ENCODE measurements at places on chromosomes 12 and 14.

- no peak for DNase-seq
Observed at GRCh38 chr12:90978117-90978770, 23.3 kb upstream of the CCER1 start.

DNA sequence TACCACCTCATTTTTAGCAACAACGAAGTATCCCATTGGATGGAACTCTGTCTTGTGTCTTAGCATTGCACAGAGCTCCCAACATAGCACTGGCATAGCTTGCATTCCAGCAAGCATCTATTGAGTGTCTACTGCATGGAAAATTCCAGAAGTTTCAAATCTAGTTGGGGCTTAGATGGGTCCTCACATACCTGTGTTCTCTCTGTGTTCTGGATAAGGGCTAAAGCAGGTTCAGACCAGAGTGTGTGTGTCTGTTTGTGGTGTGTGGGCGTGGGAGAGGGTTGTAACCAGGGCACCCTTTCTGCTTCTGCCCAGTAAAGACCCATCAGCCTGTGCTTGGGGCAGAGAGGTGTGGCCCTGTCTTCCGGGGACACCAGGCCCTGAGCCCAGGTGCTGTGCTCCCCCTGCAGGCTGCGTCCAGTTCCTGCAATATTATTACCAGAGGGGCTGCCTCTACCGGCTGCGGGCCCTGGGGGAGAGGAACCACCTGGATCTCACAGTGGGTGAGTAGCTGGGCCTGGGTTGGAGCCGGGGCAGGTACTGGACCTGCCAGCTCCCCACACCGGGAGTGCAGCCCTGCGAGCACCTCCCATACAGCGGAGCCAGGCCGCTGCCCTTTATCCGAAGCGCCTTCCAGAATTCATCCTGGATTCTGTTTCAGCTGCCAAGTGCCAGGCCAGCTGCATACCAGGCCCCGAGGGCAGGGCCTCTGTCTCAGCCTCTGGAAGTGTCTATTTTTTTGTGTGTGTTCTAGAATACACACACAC lies 20.3 kb downstream of the RHOF start:
- DNase-seq = peak; percentile 76

DNA sequence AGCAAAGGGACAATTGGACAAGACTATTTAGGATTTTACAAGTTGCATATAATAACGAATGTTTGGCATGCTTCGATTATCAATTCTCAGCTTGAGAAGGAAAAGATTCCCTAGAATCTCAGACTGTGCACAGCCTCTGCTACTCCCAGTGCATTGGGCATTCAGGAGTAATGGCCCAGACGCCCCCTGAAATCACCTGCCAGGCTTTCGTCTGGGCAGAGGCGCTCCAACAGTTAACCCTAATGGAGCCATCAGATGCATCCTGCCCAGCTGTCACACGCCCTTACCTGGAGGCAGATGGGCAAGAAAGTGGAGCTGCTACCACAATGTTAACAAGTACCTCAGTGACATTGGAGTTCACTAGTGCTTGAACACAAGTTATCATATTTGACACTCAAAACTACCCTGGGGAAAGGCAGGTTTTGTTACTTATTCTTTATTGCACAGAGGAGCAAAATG lies 927 bp upstream of the LRP6 start:
- peak; percentile 25 for DNase-seq

- no peak for DNase-seq
Observed at GRCh38 chr12:78194448-78194847, 363.8 kb downstream of the NAV3 start.

GRCh38 chr14:65131301-65131701 lies 29.0 kb upstream of the MAX start:
- peak; percentile 64 for DNase-seq

DNA sequence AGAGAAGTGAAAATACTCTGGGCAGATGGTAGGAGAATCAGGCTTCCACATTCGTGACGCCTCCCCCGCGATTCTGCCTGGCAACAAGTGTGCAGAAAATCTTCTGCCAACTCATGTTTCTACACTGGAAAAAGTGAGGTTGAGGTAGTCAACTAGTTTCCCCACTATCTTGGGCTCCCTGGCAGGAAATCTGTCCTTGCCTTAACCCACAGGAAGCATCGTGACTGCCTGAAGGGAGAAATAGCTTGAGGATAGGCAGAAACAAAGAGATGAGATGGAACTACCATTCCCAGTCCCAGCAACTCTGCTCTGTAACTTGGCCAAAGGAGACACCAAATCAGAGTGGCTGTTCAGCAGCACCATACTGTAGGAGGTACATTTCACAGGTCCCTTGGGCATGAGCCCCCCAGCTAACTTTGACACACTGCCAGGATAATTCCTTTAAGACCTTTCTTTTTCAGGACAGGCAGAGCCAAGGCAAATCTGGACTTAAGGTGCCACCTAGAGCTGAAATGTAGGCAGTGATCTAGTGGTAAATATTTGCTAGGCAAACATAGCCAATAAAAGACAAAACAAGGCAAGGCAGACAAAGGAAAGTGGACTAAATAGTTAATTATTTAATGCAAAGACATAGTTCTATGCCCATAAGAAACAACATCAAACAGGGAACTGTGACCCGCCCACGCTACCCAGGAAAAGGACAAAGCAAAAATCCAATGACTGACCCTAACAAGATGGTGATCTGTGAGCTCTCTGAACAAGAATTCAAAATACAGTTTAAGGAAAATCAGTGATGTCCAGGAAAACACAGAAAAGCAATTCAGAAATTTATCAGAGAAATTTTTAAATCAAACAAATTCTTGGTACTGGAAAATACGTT lies 205.1 kb downstream of the PTPRO start:
- peak; percentile 45 for DNase-seq

DNA sequence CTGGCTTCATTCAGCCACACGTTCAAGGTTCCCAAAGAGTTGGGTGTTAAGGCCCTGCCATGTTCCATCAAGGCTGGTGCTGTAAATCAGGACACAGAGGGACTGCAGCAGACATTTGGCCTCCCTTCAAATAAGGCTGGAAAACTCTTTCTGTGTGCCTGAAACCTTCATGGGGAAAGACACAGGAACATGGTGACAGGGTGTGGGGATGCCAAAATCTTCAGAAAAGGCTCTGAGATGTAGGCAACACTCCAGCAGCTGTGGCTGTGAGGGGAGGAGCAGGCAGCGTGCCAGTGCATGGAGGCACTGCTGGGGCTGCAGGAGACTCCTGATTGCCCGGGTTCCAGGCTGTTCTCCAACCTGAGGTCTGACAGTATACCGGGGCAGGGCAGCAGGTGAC lies 15.0 kb downstream of the POMT2 start:
- DNase-seq = no peak

- DNase-seq = no peak
Observed at GRCh38 chr12:128789356-128789929, 34.3 kb downstream of the SLC15A4 start.

All from colonic mucosa (tissue), 4 donors.